ENCODE measurements at places on chromosomes 1 and 21.

DNA sequence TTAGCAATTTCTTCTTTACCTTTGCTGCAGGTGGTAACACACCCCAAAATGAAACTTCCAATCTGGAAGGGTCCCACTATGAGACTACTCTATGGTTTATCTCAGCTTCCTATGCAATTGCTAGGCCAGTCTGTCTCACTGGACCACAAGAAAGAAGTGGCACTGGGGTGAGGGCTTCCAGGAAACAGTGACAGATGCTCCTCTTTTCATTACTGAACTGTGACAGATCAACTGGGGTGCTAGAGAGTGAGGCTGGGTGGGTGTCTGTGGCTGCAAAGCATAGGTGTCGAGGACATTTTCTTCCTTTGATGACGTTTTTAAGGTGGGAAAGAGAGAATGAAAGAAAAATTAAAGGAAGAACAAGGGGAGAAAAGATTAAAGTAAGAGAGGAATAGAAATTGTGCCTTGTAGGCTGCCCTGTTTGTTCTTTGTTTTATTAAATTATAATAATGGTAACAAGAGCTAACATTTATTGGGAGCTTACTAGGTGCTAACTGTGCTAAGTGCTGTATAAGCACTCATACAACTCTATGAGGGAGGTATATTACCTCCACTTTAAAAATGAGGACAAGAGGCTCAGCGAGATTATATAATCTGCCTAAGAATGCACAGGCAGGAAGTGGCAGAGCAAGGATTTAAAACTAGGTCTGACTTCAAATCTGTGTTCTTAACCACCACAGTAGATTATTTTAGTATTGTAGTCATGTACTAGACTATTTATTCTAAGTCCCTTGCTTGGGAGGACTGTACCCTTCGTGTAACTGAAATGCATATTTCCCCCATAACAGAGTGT lies 27.8 kb upstream of the DMRTA2 start:
- no peak for DNase-seq

DNA sequence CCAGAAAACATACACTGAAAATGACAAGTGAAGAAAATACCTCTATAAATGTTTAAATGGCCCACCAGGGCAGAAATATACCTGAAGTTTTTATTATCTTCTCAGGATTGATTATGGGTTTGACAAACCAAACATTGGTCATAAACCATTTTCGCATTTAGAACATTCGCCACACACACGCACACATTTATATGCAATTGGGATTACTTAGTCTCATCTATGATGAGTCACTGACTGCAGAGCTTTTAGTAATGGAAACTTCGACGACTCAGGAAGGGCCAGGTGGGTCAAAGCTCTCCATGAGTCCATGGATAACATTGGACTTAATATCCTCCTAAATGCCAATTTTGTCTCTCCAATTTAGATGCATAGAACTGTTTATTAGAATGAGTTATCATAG lies 16.9 kb downstream of the NRDC start:
- no peak for DNase-seq

DNA sequence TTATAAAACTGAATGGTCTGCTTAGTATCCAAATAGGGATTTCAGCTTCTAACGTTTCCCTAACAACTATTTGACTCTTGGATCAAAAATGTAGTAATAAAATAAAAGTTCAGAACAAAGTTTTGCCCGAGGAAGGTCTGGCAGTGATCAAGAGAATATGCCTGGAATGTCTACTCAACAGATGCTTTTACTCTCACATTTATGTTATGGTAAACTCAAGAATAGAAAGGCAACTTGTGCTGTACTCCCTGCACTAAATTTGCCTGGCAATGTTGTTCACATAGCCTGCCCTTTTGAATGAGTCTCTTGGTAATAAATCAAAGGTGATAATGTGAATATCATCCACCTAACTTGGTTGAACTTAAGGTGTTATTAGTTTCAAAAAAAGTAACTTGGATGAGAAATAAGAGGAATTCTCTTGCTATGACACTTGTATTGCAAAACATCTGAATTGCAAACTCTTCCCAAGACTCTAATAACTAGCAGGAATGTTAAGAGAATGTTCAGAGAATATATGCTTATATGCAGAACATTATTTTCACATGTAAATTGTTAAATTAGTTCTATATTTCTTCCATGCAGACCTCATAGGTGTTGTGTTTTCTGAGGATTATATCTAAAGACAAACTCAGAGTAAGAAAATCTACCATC lies 215.8 kb downstream of the COL24A1 start:
- no peak for DNase-seq

DNA sequence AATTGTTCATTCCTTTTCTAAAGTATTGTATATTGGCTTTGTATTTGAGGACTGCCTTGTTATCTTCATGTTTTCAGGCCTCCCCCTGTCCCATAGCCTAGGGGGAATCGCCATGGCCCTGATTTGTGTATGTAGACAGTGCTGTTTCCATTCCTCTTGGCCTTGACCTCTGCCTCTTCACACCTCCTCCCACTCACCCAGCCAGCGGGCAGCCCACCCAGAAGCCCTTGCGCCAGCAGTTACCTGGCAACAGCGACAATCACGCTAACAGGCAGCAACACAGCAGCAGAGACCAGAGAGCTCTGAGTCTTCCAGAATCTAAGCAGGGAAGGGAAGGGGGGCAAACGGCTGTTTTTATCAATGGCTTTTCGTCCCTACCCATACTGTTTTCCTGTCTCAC lies 50.0 kb upstream of the NPL start:
- DNase-seq: no peak

DNA sequence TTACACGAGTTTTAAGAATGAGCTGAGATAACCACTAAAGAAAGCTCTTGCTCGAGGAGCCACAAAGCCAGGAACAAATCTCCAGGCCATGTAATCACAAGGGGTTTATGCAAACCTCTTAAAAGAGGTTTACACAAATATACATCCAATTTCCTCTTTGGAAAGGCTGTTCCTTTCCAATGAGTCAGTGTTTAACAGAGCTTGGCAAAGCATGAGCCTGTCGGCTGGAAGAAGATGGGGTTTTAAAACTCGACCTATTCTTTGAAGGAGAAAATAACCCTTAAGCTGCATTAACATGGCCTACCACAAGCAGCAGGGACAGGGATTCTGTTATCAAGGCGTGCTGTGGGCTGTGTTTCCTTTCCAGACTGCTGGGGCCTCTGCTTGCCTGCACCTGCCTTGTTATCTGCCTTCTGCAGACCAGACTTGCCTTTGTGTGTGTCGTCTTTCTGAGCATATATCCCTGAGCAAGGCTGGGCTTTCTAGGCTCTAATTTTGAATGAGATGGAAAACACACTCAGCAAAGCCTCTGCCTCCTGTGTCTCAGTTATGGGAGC lies 40.6 kb upstream of the CYP2J2 start:
- no peak for DNase-seq

GRCh38 chr21:43311301-43311817 lies 115.6 kb downstream of the SIK1 start:
- no peak for DNase-seq

DNA sequence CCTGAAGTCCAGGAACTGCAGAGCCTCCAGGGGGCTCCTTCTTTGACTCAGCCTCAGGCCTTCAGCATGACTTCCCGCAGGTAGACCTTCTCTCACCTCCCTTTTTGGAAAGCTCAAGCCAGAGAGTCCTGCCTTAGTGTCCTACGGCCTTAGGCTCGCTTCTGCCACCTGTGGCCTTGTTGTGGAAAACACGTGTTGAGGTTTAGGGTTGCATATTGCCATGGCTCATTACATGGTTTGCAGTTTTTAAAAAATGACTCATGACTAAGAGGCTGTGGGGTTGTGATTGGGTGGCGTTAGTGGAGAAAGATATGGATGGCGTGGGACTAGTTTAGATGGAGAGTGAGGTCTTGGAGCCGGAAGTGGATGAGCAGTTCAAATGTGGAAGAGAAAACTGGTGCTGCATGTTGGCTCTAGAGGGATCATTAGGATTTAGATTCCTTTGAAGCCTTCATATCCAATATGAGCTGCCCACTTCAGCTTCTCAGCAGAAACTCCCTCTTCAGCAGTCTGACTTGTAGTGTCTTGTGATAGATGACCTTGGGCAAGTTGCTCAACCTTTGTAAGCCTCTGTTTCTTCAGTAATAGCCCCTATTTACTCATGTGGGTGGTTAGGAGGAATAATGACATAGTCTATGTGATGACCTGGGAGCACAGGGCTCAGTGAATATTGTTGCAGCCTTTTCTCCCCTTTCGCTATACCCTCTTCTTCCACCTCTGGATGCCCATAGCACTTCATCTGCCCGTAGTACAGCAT lies 6.5 kb upstream of the FGGY start:
- no peak for DNase-seq

- DNase-seq: peak; percentile 79
These were observed at the start of gene SNIP1 for GRCh38 chr1:37553927-37554808. TSS of gene SNIP1 (minus strand) at chr1:37554293. CDS start at chr1:37554229, 64 bp downstream.

- DNase-seq: no peak
These were observed 626 bp upstream of the HLCS start for GRCh38 chr21:36966821-36967768.

GRCh38 chr1:201501144-201501543 lies 5.8 kb downstream of the CSRP1 start:
- DNase-seq: no peak

GRCh38 chr1:3431266-3431665 lies 23.2 kb upstream of the ARHGEF16 start:
- no peak for DNase-seq

DNA sequence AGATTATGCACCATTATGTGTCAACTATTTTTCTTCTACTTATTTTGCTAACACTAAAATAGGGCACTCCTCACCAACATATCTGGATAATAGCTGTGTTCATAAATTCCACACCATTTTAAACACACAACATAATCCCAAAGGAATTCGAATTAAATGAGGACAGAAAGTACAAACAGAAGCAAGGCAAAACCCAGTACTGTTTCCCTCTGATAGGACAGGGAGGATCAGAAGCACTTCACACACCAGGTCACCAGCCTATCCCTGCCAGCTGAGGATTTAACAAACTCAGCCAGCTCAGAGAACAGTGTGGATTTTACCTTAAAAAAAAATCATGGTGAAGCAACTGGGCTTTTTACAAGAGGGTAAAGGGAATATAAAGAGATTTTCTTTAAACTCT lies 20.0 kb downstream of the CRYZ start:
- no peak for DNase-seq

- peak; percentile 30 for DNase-seq
These were observed 548 bp upstream of the CDC20 start for GRCh38 chr1:43358121-43358745.

- no peak for DNase-seq
These were observed 5.2 kb upstream of the PLA2G2D start for GRCh38 chr1:20124456-20125057.

DNA sequence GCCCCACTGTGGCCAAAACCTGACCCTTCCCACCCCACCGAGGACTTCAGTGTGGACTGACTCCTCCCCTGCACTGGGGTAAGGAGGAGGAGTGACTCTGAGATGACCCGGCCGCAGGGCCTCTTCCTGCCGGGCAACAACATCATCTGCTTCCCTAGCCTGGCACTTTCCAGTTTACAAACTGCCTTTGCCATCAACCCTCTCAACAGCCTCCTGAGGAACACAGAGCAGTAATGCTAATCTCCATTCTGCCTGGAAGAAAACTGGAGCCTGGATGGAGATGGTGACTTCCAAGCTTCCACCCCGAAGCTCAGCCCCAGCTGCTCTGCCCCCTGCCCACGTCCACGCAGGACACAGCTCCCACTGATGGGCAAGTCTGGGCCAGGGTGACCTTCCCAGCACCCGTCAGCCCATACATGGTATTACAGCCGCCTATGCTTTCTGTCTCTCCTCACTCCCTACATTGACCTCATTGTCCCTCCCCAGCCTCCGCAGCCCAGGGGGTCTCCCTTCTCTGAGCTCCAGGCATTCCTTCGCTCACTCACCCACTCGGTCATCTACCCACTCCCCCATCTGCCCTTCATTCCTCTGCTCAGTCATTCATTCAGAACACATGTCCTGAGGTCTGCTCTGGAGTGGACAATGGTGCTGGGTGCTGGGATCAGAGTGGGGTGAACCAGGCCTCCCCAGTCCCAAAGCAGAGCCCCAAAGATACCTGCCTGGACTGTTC lies 34.2 kb downstream of the RAP1GAP start:
- no peak for DNase-seq

- DNase-seq: no peak
These were observed 6.7 kb downstream of the ABCG1 start for GRCh38 chr21:42225571-42226155.

- DNase-seq: peak; percentile 44
These were observed 41.0 kb upstream of the SCAF4 start for GRCh38 chr21:31772674-31773555.

GRCh38 chr1:182616130-182617013 lies 12.2 kb upstream of the RGS16 start:
- peak; percentile 79 for DNase-seq

GRCh38 chr1:115685029-115685705 lies 43.4 kb downstream of the VANGL1 start:
- DNase-seq: no peak

DNA sequence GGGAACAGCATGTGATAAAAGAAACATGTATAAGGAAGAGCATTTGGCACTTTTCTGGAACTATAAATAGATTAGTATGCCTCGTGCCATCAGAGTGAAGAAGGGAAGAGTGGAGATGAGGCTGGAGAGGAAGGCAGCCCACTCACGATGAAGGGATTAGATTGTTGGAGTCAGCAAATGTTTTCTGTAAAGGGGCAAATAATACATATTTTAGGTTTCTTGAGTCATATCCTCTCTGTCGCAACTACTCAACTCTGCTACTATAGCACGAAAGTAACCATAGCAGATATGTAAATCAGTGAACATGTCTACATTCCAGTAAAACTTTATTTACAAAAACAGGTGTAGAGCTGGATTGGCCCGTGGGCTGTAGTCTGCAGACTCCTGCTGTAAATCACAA lies 147.8 kb downstream of the TENT5C start:
- no peak for DNase-seq

DNA sequence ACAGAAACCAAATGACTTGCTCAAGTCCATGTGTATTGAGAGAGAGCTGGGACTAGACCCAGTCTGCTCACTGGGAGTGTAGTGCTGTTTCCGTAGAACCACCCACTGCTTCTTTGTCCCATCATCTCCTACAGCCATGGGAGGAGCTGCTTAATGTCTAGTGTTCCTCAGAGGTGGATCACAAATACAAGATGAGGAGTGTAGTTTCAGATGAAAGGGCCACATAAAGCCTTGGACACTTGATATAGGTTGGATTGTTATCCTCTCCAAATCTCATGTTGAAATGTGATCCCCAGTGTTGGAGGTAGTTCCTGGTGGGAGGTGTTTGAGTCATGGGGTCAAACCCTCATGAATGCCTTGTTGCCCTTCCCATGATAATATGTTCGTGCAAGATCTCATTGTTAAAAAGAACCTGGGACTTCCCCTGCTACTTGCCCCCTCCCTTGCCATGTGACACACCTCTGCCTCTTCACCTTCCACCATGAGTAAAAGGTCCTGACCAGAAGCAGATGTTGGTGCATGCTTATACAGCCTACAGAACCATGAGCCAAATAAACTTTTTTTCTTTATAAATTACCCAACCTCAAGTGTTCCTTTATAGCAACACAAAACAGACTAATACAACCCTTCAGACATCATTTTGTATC lies 127.5 kb upstream of the DNAH14 start:
- no peak for DNase-seq

DNA sequence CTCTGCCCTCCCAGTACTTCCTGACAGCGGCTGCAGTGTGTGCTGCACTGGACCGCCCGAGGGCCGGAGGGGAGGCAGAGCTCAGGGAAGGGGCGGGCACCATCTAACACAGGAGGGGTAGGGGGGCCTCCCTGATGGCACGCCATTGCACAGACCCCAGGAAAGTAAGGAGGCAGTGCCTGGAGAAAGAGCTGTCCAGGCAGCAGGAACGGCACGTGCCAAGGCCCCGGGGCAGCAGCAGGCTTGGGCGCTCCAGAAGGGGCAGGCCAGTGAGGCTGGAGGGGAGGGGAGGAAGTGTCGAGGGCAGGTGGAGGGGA lies 110.7 kb downstream of the CRYAA start:
- no peak for DNase-seq
